ENCODE measurements at places on chromosomes 13 and 19.

DNA sequence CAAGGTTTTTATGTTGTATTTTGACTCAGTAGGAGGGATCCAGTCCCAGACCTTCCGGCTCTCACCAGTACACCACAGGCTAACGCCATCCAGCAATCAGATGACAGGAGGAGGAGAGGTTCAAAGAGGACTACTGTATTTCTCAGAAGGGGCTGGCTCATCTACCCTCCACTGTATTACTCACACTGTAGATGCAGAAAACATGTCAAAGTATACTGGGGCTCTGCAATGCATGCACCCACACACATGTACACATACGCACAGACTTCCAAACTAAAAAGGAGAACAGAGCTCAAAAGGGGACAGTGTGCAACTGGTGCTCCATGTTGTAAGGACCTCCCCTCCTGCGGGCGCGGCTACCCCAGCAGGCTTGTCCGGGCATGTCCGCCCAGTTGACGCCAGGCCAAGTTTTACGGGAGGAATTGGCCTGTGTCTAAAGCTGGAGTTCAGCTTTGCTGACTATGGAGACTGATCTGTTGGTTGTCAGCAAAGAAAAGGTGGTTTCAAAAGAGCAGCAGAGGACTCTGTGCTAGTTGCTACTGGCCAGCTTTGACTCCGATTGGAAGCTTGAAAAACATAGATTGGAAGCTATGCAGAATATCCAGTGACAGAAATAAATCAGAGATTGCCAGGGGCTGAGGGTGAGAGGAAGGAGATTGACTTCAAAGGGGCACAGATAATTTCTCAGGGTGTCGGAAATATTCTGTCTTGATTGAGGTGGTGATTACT, 314.2 kb downstream of the DLEU7 start:
- peak; percentile 34 for DNase-seq

DNA sequence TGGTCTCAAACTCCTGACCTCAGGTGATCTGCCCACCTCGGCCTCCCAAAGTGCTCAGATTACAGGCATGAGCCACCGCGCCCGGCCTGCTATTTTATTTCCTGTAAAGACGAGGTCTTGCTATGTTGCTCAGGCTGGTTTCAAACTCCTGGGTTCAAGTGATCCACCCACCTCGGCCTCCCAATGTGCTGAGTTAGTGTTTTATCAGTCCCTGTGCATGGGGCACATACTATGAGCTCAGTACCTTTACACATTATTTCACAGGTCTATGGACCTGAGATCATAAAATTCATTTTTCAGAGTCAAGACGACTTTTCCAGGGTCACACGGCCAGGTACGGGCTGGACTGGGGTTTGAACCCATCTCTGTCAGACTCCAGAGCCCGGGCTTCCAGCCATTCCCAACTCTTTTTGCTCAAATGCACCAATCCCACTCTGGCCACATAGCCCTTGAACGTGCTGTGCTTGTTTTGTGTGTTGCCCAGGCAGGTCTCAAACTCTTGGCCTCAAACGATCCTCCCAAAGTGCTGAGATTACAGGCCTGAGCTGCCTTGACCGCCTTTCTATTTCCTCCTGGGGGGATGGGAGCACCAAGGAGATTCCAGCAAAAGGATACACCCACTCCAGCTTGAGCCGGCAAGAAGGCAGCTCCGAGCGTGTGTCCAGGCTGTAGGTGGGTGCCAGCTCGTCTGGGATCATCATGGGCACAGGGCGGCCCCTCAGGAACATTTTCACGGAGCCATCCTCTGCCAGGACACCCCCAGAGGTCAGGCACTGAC, 1.1 kb downstream of the EML2 start:
- DNase-seq: peak; percentile 61

- DNase-seq: no peak
Measured at GRCh38 chr13:39602277-39602613, 748 bp downstream of the LHFPL6 start.

DNA sequence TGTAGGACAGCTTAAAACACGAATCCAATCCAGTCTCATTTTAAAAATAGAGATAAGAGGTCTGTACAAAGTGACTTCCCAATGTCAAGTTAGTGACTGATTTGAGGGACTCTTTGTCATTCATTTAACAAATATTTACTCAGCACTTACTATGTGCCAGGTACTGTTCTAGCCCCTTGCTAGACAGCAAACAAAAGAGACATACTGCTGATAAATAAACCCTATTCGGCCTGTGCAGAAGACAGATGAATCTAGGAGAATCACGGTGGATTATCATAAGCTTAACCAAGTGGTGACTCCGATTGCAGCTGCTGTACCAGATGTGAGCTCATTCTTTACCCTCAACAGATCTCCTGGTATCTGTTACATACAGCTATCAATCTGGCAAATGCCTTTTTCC, 6.4 kb upstream of the ELF1 start:
- no peak for DNase-seq

GRCh38 chr13:39765801-39766463, 110.5 kb downstream of the COG6 start:
- DNase-seq: peak; percentile 47

GRCh38 chr13:29006359-29006850, 186.3 kb downstream of the MTUS2 start:
- DNase-seq: no peak

- peak; percentile 74 for DNase-seq
Measured at GRCh38 chr19:13082192-13083007, 20.3 kb downstream of the LYL1 start.

GRCh38 chr13:28313579-28313978, 175.2 kb downstream of the PAN3 start:
- DNase-seq: no peak

GRCh38 chr19:45524575-45525129, 17.4 kb downstream of the VASP start:
- DNase-seq: no peak

DNA sequence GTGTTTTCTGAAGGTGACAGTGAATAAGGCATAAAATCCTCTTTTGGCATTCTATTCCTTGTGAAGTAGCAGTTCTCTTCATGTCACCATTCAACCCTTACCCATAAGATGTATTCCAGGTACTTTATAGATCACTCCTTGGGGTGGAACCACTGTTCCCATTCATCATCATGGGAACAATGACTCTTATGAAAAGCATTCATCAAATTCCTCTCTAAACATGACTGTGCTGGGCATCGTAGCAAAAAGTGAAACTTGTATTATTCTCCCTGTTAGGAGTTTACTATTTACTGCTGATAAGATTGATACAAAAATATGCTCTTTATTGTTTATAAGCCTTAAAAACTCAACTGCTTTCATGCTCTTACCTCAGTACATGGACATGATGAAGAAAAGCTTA, 793.4 kb downstream of the LIG4 start:
- DNase-seq: no peak

GRCh38 chr13:32314271-32315237, 609 bp downstream of the ZAR1L start:
- DNase-seq: no peak

DNA sequence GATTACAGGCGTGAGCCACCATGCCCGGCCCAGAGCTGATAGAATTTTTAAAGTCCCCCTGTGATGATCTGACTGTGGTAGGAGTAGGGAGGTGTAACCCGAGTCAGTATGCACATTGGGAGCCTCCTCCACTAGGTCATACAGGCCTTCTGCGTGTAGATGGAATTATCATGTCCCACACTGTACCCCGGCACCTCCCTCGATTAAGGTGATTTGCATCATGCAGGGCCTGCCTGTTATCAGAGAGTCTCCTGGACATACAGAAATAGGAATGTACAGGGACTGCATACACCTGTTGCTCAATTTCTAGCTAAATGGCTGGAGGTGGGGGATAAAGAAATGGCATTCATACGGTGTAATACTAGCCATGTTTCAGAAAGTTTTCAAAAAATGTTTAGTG, 922 bp upstream of the ERVK3-1 start:
- DNase-seq: no peak

- no peak for DNase-seq
Measured at GRCh38 chr13:110820322-110820721, 94.5 kb downstream of the ANKRD10 start.

GRCh38 chr19:40223135-40223822, 3.2 kb downstream of the CCNP start:
- DNase-seq: peak; percentile 27

DNA sequence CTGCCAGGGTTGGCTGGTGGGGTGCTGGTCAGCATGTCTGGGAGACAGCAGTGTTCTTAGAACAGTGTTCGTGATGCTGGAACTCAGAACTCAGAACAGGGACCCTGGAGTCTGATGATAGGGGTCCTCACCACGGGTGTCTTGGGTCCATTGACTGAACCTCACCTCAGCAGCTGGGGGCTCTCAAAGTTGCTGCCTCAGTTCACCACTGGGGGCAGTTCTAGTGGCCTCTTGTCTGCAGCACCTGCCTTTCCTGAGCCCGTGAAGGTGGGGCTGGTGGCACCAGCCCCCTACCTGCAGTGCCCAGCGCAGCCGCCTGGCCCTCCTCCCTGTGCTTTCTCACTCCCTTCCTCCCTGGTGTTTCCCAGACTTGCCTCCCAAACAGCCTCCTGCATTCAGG, 28.5 kb downstream of the SAFB start:
- DNase-seq: no peak

DNA sequence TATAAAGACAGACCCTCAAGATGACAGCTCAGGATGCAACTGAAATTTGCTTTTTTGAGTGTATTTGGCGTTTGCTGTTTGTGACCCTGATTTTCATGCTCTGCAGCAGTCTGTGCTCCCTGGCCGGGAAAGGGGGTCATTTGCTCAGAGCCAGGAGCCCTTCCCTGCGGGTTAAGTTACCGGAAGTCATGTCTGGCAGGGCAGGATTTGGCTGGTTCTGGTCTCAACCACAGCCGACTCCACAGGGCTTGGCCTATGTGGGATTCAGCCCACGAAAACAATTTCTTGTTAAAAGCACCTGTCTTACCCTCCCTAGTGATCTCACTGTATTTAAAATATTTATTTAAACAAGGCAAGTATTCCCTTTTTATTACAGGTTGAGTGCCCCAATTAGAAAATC, 22.6 kb downstream of the MCF2L start:
- no peak for DNase-seq

DNA sequence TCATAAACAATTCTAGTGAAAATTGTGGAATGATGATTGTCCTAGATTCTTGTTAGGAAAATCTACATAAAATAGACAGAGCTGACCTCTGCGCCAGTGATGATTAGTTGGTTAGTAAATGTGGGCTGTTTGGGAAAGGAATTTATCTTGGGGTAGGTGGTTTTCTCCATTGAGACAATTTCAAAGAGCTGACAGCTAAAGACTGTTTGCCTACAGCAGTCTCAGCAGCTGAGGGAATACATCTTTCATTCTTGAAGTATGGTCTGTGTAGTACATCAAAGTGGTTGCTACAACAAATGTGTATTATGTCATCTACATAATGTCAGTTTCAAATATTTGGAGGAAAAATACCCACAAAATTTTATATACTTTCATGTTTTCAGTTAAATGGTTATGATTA, 117.2 kb upstream of the TRPC4 start:
- DNase-seq: no peak

GRCh38 chr13:44068737-44069136, 189.0 kb downstream of the LACC1 start:
- DNase-seq: no peak

DNA sequence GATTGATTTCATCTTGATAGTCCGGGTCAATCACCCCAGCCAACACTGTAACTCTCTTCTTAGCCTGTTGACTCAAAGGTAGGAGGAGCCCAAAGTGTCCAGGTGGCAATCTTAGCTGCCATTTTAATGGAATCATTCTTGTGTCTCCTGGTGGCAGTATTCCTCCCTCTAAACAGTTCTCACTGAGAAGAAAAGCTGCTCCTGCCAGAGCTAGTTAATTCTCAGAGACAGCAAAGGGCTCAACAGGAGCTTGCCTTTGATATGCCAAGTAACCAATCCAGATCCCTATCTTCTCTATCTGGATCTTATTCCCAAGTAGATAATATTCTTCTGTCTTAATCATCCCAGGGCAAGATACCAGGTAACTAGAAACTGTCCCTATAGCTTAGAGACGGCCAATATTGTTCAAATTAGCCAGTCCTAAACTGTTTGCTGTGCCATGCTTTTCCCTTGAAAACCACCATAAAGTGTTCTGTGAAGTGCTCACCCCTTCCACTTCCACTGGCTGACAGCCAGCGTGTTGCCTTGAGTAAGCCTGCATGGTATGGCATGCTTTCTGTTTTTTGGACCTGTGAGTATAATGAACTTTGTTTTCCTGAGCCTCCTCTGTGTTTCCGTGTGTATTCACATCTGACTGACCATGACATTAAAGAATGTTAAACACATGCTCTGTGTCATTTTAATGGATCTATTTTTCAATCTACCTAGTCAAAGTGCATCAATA, 463.7 kb upstream of the SLITRK5 start:
- no peak for DNase-seq

DNA sequence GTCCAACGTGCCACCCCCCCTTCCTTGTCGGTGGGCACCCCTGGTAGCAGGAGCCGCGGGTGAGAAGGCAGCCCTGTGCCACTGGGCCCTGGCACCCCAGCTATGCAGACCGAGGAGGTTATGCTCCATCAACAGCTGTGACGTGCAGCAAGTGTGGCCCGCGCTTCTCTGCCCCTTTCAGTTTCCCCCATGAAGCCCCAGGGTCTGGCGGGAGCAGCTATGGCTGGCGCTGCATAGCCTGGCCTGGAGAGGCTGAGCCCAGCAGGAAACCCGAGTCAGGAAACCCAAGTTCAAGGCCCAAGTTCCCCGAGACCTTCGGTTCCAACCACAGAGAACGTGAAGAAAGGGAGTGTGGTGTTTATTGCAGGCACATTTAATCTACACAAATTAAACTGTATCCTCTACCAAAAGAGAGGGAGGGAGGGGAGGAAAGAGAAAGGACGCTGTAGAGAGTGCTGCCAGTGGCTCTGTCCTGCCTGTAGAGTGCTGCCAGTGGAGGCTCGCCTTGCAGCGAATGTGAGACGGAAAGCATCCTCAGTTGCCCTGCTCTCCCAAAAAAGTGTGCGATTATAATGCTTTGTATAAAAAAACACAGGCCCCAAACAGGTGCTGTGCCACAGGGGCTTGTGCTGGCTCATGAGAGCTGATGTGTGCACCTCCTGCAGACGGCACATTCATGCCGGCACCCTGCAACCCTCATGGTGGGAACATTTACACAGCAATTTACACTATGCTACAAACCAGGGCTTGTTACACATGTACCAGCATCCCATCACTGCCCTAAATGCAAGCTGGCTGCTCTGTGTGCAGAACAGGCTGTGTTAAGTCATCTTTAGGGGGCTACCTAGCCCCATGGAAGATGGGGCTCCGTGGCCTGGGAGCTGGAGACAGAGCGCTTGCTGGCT, 16.3 kb downstream of the POP4 start:
- DNase-seq: peak; percentile 9

DNA sequence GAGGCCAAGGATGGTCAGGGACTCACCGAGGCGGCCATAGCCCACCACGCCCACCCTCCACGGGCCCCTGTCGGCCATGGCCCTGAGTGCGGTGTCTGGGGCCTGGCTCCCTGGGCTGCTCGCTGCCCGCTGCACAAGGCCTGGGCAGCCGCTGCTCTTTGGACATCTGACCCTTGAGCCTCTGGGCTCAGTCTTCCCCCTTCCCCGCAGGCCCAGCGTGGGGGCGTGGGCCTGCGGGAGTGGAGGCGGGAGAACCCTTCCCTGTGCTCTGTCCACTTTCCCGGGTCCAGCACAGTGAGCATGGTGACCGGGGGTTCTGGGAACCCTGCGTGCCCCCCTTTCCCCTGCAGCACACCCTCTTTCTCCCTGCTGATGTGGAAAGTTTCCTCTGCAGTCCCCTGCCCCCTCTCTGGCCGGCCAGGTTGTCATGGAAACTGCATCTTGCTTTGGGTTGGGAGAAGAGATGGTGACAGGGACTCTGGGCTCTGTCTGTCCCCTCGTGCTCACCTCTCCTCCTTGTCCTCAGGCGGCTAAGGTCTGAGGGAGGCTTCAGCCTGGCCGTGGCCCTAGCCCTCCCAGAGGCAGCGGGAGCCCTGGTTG, at the start of gene ASPDH:
ASPDH (minus strand) TSS at position 168 of the 600 bp plus-strand sequence; CDS start at position 78, 90 bp downstream.
- DNase-seq: no peak
